CD8-positive, alpha-beta T cell (primary cell): ENCODE measurements at places on chromosomes 13 and 19.

DNA sequence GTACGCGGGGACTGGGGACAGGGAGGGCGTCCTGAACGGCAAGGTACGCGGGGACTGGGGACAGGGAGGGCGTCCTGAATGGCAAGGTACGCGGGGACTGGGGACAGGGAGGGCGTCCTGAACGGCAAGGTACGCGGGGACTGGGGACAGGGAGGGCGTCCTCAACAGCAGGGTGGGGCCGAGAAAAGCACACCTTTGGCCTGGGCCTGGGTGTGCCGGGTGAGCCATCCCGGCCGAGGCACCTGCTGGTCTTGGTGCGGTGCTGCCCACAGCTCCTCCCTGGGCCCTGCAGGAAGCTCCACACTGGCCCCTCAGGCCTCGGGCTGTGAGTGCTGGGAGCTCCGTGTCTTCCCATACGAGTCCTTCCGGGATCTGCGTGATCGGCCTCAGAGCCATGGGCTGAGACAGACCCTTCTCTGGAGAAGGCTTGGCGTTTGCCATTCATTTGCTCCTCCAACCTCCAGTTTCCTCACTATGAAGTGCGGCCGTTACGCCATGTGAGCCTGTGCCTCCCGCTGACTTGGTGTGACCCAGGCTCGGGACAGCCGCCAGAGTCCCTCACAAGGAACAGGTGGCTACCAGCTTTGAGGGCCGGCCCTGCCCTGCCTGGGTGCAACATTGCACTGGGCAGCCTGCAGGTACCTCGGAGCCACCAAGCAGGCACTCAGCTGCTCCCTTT, 7.8 kb upstream of the ZNF554 start:
- DNase-seq = no peak

GRCh38 chr19:53849237-53849676, 18.4 kb upstream of the MYADM start:
- DNase-seq = no peak

GRCh38 chr19:16143399-16144215, at the start of gene HSH2D:
TSS of gene HSH2D (plus strand) at chr19:16143685. CDS start at chr19:16148751, 5,066 bp downstream.
- DNase-seq = peak; percentile 88

- DNase-seq = no peak
Measured at GRCh38 chr13:113629866-113630265, 28.1 kb downstream of the ATP4B start.

GRCh38 chr13:63481334-63481733, 2065.7 kb upstream of the PCDH20 start:
- DNase-seq = no peak

- DNase-seq = no peak
Measured at GRCh38 chr13:98327371-98328270, 150.6 kb upstream of the RNF113B start.

GRCh38 chr19:18951721-18952281, 10.8 kb upstream of the HOMER3 start:
- no peak for DNase-seq

DNA sequence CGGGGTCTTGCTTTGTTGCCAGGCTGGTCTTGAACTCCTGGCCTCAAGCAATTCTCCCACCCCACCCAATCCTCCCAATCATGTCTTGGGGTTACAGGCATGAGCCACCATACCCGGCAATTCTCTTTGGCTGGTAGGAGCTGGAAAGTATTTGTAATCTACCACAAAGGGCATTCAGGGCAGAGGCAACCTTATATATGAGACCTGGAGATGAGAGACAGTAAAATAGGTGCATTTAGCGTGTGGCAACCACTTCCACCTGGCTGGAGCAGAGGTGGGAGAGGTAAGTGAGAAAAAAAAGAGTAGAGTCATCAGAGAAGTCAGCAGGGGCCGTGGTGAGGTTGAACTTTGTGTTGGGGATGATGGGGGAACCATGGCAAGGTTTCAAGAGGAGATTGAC, 36.8 kb downstream of the VAV1 start:
- no peak for DNase-seq

GRCh38 chr19:47109541-47110375, 3.8 kb downstream of the ZC3H4 start:
- DNase-seq = peak; percentile 51

DNA sequence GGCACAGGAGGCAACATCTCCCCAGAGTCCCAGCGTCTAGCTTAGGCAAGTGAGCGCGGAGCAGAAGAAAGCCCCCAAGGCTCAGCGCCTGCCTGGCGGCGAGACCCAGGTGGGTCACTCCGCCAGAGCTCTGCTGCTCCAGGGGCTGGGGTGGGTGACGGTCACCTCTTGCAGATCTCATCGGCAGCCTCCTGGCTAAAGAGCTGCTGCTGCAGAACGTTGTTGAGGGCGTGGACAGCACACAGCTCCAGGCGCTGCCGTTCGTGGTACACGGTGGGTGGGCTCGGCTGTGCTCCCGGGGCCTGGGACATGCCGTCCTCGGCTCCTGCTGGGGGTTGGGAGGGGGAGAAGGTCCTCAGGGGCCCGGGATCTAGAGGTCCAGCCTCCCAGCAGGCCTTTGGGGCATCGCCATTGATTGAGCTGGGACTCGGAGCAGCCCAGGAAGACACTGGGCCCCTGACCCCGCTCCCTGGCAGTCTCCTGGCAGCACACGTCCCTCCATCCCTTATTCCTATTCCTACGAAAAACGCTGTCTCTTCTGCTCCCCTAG, 795 bp downstream of the JOSD2 start:
- DNase-seq = no peak

GRCh38 chr19:8592231-8593009, 15.2 kb upstream of the MYO1F start:
- DNase-seq = peak; percentile 91

DNA sequence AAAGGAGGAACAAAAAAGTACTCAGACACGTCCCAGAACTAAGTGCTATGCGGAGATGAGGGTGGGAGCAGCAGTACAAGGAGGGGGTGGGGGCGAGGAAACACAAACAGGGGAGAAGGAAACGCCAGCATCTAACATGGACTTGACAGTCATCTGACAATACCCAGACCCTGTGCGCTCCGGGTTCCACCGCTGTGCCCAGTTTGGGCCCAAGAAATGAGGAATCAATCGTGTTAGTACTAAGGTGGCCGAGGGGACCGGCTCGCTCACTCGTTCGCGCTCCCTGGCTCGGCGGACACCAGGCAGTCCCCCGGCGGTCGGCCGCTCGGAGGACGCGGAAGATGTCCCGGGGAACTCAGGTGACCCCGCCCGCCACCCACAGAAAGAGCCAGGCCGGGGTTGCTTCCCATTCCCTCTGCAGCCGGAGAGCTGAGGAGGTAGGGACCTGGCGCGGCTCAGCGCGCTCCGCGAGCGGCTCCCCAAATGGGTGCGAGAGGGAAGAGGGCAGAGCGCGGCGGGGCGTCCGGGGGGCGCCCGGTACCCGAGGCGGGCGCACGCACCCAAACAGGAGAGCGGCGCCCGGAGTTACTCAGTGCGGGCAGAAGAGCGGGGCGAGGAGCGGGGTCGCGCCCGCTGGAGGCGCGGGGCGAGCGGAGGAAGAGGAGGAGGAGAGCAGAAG, 616 bp downstream of the TSHZ3 start:
- DNase-seq = no peak

DNA sequence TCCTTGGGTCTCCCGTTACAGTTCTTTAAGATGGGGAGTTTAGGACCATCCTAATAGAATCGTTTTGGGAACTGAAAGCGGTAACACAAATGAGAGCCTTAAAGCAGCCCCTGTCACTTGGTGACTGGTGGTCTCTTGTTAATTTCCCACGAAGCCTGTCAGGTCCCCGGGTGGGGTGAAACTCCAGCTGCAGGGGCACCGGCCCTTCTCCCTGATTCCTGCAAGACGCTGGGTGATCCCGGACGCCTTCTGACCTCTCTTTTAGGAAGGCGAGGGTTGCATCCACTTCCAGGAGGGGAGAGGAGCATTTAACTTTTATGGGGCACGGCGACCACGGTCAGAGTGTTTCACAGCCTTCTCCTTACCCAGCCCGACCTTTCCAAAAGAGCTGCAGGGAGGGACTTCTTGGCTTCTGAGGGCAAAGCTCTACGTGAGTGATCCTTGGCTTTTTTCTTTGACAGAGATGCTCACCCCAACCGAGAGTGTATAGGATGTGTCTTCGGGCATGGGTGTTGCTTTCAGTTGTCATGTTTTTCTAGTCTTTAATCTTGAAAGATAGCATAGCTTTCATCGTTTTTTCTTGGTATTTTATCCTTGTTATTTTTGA, 688 bp downstream of the ZNF225 start:
- DNase-seq = no peak

- DNase-seq = no peak
Measured at GRCh38 chr13:105278943-105279381, 1256.5 kb downstream of the EFNB2 start.

DNA sequence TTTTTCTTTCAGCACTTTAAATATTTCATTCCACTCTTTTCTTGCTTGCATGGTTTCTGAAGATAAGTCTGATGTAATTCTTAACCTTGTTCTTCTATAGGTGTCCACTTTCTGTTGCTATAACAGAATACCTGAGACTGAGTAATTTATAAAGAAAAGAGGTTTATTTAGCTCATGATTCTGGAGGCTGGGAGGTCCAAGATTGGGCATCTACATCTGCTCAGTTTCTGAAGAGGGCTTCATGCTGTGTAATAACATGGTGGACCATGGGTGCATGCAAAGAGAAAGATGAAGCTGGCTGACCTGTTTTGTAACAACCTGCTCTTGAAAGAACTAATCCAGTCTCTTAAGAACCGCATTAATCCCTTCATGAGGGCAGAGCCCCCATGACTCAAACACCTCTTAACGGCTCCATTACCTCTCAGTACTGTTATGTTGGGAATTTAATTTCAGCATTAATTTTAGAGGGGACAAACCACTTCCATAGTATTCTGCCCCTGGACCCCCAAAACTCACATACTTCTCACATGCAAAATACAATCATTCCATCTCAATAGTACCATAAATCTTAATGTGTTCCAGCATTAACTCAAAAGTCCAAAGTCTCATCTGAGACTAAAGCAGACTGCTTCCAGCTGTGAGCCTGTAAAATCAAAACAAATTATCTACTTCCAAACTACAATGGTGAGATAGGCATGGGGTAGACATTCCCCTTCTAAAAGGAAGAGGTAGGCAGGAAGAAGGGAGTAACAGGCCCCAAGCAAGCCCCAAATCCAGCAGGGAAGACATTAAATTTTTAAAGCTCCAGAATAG, 9.6 kb upstream of the FGF9 start:
- no peak for DNase-seq
